ENCODE measurements at places on chromosomes 16 and 17. TPM values are rescaled to one million over a fixed set of nuclear protein-coding genes. Genes with fewer than 3 reads are reported as not detected.

The PRR29 gene
- total RNA-seq, result not detected

DNA sequence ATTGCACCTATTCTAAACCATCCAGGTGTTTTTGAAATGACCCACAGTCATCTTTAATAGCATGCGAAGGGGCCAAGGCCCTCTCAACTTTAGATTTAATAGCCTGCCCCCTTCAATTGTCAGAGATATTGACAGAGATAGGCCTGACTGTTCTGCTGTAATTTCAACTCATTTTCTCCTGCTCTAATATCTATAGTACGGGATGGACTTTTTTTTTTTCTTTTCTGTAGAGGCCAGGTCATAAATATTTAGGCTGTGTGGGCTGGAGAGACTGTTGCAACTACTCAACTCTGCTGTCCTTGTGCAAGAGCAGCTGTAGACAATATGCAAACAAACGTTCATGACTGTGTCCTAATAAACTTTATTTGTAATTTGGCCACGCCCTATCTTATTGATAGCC lies 24.7 kb upstream of the KRT20 start:
- DNase-seq, result no peak

The ZNF423 gene
- total RNA-seq, result not detected

GRCh38 chr17:36085765-36086164 lies 4.2 kb downstream of the CCL3 start:
- no peak for DNase-seq

DNA sequence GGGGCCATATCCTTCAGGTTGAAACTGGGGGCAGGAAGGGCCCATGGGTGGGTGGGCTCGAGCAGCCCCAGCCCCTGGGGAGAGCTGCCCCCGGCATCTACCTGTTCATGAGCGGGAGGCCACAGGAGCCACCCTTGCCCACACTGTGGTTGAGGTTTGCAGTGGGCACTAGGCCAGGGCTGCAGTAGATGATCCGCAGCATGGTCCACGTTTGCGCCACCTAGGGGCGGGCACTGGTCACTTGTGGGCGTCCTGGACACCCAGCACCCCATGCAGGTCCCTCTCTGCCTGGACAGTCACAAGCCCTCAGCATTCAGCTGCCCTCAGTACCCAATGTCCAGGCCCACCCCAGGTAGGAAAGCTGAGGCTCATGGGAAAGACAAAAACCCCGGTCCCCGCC lies 1.8 kb upstream of the JMJD8 start:
- no peak for DNase-seq

The ZSCAN10 gene
- 0.22 TPM for total RNA-seq

DNA sequence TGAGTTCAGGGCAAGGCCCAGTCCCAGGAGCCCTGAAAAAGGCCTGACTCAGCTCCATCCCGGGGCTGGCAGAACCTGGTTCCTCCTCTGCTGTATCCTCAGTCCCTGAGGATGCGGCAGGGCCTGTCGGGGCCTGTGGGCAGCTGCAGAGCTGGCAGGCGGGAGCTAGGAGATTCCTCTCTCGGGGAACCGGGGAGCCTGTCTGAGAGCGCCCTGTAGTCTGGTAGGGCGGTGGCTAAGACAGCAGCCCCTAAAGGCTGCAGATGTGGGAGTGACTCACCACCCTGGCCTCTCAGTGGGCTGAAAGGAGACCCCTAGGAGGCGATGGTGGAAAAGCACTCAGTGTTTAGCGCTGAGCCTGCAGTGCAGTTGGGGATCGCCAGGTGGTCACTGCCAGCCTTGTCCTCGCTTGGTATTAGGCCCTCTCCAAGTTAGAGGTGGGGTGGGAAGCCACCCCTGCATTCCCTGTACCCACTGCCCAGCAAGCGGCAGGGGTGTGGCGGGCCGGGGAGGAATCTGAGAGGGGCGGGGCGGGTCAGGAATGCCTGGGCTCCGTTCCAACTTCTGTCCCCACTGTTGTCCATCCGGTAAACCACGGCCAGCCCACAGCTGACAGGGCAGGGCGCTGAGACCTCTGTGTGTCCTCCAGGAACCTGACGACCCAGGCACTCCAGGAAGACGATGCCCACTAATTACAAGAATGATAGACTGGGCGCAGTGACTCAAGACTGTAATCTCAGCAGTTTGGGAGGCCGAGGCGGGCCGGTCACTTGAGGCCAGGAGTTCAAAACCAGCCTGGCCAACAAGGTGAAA lies 29.5 kb upstream of the CDH1 start:
- peak; percentile 56 for DNase-seq

GRCh38 chr16:50381679-50382440 lies 13.1 kb upstream of the BRD7 start:
- no peak for DNase-seq

DNA sequence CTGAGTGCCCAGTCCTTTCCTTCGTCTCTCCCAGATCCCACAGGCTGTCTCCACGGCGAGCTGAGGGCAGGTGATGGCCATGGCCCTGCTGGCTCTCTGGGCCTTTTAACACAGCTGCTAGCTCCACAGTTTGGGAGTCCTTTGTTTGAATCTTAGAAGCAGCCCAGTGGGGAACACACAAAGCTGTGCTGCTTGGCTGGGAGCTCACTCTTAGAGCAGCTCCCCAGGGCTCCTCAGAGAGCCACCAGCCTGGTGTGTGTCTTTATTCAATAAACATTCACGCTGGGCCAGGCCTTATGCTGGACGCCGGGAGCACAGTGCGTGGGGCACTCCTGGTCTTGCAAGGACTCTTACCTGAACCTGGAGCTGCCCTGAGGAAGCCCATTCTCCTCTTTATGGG lies 29.7 kb downstream of the WNT3 start:
- DNase-seq, result no peak

DNA sequence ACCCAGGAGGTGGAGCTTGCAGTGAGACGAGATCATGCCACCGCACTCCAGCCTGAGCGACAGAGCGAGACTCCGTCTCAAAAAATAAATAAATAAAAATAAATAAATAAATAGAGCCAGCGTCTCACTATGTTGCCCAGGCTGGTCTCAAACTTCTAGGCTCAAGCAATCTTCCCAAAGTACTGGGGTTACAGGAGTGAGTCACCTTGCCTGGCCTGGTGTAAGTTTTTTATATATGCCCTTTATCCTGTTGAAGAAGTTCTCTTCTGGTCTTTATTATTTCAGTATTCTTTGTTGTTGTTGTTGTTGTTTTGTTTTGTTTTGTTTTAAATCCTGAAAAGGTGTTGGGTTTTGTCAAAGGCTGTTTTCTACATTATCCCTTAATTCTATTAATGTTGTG lies 30.1 kb upstream of the ABCC1 start:
- DNase-seq, result no peak

The WFIKKN1 gene
- total RNA-seq, result 1.1 TPM

The MFAP4 gene
- total RNA-seq, result 0.24 TPM
